T-helper 22 cell (primary cell): ENCODE measurements at places on chromosomes 7 and 10.

- no peak for DNase-seq
Observed at GRCh38 chr10:88800152-88801125, 2.1 kb upstream of the LIPM start.

GRCh38 chr7:46881507-46882127 lies 700.3 kb downstream of the TNS3 start:
- no peak for DNase-seq

GRCh38 chr7:130379019-130379418 lies 1.3 kb upstream of the CPA1 start:
- no peak for DNase-seq

GRCh38 chr7:50347693-50348092 lies 43.2 kb downstream of the IKZF1 start:
- DNase-seq: no peak

- no peak for DNase-seq
Observed at GRCh38 chr10:77614778-77615625, 22.6 kb downstream of the KCNMA1 start.

GRCh38 chr7:44469461-44470134 lies 20.9 kb downstream of the NUDCD3 start:
- no peak for DNase-seq

DNA sequence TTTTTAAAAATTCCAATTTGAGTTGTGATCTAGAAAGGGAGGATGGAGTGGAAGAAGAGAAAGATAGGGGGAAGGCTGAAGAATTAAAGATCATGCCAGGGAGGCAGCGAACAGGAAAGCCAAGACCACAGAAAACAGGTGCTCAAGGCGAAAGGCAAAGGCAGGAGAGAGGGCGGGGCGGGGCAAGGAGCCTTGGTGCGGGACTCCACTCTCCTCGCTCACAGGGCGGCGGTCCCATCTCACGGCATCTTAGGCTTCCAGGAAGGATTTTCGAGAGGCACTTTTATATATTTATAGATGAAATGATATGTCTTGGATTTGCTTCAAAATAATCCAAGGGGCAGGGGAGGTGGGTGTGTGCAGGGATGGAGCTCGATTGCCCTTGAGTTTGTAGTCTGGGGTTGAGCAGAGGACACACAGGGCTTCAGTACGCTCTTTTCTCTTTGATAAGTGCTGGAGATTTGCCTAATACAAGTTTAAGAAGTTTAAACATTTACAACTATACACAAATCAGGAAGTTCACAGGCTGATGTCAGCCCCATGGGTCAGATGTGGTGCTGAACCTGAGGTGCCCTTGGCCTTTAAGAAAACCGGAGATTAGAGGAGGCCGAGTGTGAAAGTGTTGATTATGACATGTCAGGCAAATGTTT lies 161.1 kb downstream of the PRKAG2 start:
- DNase-seq: no peak

DNA sequence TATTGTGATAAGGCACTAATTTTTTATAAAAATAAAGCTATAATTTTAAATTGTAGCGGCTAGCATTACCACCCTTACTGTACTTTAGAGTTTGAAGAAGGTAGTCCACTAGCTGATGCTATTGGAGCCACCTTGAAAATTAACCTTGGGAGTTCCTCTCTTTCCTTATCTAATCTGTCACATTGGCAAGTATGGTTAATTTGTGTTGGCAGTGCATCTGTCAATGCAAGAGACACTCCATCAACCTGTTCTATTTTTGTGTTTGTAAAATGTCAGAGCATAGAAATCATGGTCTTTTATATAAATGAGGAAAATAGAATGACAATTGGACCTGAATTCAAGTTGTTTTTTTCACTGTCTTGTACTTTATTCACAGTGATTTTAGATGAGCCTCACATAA lies 20.5 kb downstream of the GLCCI1 start:
- DNase-seq: no peak
